Brain (organoid and tissue), 16 donors: ENCODE measurements at places on chromosomes 6 and 20.
A peak's percentile ranks its signal among the peaks of the same experiment; 100 is the strongest.

GRCh38 chr6:30684386-30685156 lies 1.9 kb downstream of the PPP1R18 start:
- no peak for DNase-seq

DNA sequence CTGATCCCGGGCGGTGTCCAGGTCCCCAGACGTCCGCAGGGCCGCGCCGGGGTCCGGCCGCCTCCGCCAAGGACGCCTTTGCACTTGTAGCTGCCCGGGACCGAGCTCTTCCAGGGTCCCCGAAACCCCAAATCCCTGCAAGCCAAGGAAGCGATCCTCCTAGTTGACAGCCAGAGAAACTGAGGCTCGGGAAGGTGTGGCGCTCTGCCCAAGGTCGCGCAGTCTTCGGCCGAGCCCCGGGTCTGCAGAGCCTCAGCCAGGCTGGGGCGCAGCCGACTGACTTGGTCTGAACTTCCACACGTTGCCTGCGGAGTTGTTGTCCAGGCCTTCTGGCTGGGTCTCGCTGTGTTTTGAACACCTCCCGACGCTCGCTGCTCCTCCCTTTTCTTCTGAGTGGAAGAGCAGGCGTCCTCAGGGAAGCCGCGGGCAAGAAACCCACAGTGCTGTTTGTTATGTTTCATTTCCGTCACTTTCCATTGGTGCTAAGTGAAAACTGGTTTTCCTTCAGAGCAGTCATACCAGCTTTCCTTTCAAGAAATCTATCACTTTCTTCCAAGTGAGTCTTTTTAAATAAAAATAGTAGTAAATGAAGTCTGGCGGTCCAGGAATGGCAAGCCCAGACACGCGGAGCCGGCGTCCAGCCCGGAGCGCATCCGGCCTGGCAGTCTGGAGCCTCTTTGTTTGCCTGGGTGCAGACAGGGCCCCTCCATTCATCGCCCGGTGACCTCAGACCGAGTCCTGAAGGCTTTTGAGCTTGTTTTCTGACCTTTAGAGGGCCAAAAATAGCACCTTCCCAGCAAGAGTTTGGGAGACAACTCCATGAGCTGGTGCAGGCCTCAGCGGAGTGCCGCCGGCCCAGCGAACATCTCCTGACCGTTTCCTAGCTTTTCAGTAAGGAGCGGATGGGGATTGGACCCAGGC lies 698 bp downstream of the FAM210B start:
- DNase-seq = peak; percentile 69

DNA sequence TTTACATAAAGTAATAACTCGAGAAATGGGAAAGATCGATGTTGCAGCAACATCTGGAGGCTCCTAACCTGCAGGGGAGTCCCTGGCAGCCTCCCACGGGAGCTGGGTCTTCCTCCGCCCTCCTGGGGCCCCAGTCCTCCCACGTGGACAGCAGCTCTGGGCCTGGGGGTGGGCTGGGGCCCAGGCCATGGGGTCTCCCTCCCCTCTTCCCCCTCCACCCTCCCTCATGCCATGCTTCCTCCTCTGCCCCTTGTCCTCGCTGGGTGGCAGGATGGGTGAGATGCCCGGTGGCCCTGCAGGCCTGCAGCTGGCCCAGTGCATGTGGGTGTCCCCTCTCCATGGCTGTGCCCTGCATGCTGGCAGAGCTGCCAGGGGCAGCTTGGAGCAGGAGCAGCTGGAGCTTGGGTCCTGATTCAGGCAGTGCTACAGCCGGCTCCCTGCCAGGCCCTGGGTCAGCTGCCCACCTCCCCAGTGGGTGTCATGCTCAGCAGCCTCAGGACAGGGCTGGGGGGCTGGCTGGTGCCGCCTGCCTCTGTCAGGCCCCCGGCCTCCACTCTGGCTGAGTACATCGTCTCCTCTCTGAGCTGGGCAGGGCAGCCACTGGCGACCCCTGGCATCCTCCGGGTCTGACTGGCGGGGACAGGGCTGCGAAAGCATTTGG lies 48.9 kb upstream of the BHLHE23 start:
- no peak for DNase-seq

- no peak for DNase-seq
These were observed 216.8 kb downstream of the HACE1 start for GRCh38 chr6:104642871-104643270.

DNA sequence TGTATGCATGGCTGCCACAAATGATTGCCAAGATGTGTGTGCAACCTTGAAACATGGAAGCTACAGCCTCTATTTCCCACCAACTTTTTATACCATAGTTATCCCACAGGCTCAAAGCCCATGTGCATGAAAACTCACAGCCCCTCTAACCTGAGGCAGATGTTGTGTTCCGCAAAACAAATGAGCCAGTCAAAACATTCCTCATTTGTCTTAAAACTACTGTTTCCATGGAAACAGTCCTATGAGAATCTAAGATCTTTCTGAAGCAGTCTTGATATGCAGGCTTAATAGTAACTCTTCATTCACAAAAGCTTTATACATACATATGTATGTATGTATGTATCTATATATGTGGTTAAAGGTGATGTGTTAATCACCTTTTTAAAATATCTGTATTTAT lies 31.2 kb upstream of the MANEA start:
- DNase-seq = peak; percentile 68

DNA sequence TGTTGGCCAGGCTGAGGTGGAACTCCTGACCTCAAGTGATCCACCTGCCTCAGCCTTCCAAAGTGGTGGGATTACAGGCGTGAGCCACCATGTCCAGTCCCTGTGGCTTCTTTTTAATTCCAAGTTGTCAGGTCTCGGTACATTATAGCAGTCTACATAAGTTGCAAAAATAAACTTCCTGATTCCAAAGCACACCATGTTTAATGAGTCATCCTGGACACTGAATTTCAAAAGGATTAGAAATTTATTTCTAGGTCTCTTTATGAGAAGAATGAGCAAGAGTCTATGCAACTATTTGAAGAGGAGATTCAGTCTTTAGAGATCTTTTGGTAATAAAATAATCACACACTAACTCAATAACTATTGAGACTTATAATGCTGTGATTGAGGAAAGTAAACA lies 63.9 kb upstream of the MCHR2 start:
- DNase-seq = no peak

GRCh38 chr6:169944061-169944337 lies 192.6 kb downstream of the ERMARD start:
- no peak for DNase-seq

DNA sequence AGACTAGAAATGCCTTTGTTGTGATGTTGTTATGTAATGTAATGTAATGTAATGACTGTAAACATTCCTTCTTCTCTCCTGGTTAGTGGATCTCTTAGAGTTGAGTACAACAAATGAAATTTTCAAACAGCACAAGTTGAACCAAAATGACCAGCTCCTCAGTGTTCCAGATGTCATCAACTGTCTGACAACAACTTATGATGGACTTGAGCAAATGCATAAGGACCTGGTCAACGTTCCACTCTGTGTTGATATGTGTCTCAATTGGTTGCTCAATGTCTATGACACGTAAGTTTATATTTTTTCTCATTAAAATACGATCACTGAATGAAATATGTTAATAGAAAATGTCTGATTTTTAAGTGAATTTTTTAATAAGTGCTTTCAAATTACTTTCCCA lies 496.7 kb downstream of the UTRN start:
- no peak for DNase-seq

GRCh38 chr6:84779380-84779779 lies 15.0 kb upstream of the TBX18 start:
- DNase-seq = no peak

DNA sequence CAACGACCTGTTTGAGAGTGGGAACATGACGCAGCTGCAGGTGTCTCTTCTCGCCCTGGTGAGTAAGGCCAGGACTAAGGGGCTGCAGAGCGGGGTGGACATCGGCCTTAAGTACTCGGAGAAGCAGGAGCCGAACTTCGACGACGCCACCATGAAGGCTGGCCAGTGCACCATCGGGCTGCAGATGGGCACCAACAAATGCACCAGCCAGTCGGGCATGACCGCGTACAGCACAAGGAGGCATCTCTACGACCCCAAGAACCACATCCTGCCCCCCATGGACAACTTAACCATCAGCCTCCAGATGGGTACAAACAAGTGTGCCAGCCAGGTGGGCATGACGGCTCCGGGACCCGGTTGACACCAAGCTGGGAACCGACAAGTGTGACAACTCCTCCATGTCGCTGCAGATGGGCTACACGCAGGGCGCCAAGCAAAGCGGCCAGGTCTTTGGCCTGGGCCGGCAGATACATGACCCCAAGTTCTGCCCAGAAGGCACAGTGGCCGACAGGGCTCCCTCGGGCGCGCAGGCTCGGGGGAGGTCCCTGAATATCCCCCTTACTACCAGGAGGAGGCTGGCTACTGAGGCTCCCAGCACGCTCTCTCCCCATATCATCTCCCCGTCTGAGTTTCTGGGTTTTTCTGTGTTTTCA lies 15.9 kb upstream of the AMD1 start:
- DNase-seq = no peak

DNA sequence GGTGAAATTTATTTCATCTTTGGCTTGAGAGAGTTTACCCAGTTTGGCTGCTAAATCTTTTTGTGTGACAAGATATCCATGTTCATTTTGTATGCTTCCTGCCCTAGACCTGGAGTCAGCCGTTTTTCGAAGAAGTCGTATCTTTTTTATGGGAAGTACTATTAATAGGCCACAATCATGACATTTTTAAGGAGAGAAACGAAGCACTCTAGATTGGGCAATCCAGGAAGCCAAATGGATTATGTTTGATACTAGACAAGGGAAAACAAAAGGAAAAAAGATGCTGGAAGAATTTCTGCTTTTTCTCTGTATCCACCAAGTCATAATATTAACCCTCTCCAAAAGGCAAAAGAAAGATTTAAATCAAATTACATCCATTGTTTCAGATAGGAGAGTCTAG lies 214.6 kb downstream of the HDGFL1 start:
- no peak for DNase-seq

- no peak for DNase-seq
These were observed 328.5 kb upstream of the MAP3K7 start for GRCh38 chr6:90915224-90915915.

- no peak for DNase-seq
These were observed 26.7 kb downstream of the TRERF1 start for GRCh38 chr6:42424906-42425474.

GRCh38 chr6:36927691-36928546 lies 26.6 kb upstream of the PI16 start:
- no peak for DNase-seq

DNA sequence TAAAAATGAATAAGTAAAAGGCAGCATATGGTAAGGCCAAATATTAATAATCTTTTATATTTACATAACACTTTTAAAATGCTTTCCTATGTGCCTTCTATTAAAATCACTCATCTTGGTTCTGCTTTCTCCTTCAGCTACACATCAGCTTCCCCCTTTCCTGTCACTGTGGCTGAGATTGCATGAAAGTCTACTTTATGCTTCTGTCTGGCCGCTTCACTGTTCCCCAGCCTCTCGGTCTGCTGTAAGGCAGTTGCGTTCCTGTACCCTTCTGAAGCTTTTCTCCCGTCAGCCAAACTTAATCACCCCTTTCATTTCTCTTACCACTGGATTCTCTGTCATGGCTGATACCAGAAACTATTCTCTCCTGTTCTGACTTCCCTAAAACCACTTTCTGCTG lies 34.6 kb downstream of the SOX4 start:
- no peak for DNase-seq

- peak; percentile 80 for DNase-seq
These were observed 79.8 kb downstream of the TBC1D7 start for GRCh38 chr6:13248584-13248985.

DNA sequence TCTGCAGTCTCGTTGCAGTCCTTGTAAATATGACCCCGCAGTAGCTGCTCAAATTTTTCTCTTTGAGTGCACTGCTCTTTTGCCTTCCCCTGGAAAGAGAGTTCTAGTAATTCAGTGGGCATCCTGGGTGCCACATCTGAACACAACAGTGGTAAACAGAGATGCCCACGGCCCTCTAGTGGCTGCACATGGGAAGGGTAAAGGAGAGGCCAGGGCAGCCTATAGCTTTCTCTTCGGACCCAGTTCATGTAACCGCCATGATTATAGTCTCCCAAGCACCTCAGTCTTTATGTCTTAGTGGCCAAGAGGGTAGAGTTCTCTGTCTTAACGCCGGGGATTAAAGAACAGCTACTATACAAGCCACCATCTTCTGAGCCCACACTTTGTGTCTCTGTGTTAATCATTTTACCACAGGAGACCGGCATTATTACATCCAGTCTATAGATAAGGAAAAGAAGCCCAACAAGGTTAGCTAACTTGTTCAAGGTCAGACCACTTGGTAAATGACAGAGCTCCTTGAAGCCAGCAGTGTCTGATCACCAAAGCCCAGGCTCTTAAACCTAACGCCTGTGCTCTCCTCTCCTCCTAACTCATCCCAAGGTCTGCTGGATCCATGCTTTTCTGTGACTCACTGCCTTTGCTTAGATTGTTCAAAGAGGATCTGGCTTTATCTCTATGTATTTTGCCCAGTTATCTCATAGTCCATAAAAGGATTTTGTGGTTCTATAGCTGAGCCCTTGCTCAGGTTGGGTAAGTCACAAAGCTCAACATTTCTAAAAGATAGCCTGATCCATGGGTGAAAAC lies 81.8 kb downstream of the ISM1 start:
- DNase-seq = no peak
